NCI-H446 (cell line): ENCODE measurements at places on chromosomes 2 and 18.

GRCh38 chr18:75246721-75247610 lies 36.4 kb downstream of the TSHZ1 start:
- no peak for DNase-seq

GRCh38 chr2:97988722-97989121 lies 7.0 kb downstream of the TMEM131 start:
- DNase-seq = no peak

- DNase-seq = no peak
Measured at GRCh38 chr2:45220227-45220626, 211.0 kb upstream of the SIX2 start.

- no peak for DNase-seq
Measured at GRCh38 chr2:102421890-102422759, 835 bp upstream of the IL18RAP start.

- DNase-seq = no peak
Measured at GRCh38 chr2:174634130-174635014, 36.8 kb upstream of the WIPF1 start.

- DNase-seq = no peak
Measured at GRCh38 chr2:216425008-216425787, 12.9 kb downstream of the SMARCAL1 start.

DNA sequence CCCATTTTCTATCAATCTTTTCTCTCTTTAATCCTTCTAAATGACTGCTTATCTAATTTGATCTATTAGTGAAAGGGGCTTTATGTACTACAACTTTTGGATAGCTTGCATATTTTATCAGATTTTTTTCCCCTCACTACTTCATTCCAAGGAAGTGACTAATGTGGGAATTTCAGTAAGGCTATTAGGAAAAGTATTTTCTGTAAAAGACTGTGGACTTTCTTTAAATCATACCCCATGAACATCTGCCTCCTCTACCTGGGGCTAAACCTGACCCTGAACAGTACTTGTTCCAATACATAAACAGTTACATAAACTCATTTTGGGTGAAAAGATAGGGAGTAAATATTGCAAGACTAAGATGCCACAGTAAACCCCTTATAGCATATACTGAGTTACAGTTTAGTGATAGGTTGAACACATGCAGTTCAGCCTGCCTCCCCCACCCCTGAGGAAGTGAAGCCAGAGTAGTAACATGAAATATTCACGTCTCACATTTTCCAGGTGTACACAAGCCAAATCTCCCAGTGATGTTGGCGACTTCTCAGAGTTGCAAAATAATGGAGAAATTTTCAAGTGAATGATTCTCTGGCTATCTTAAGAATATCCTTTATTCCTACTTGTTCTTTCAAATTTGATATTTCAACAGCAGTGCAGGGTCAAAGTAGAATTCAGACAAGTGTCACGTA lies 590.9 kb upstream of the ZEB2 start:
- DNase-seq = no peak

GRCh38 chr18:50011813-50012435 lies 183.0 kb downstream of the MYO5B start:
- DNase-seq = no peak

GRCh38 chr2:197560146-197560665 lies 44.3 kb downstream of the MOB4 start:
- no peak for DNase-seq

DNA sequence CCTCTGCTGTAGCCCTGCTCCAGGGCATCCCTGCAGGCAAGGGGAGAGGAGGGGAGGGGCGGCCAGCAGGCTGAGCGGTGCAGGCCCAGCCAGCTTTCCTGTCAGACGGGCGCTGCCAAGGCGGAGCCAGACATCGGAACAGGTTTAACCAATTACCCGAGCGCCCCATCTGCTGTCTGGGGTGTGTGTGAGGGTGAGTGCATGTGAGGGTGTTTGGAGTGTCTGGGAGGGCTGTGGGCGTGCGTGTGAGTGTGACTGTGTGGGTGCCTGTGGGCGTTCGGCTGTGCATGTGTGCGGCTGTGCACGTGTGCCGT lies 20.0 kb downstream of the EMX1 start:
- DNase-seq = no peak

DNA sequence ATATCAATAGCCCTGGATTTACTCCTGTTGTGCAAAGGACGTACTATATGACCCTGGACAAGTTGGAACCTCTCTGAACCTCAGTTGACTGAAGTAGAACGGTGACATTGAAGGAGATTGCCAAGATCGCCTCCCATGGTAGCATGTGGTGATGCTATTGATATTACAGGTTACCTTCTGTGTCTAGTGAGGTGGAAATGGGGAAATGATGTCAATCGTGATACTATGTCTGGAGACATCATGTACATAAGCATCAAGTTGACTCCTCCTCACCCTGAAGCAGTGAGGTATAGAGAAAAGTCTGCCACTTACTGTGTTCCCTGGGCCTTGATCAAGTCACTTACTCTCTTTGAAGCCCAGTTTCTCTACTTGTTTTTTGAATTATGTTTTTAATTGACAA lies 93.9 kb downstream of the KLF7 start:
- no peak for DNase-seq

DNA sequence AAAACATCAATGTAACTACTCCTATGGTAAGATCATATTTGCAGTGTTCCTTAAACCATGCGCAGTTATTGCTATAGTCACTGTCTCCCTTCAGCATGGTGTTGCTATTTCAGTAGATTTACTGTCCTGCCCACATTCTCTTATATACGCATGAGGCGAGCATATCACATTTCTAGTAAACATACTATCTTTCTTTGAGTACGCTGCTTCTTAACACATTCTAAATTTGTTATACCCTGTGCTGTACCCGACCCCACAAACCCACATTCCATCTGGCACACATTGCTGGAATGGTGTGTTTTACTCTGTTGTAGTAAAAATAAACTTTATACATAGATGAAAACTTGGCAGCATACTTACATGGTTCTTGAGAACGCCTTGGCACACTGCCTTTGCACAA lies 163.3 kb downstream of the QPCT start:
- DNase-seq = no peak

DNA sequence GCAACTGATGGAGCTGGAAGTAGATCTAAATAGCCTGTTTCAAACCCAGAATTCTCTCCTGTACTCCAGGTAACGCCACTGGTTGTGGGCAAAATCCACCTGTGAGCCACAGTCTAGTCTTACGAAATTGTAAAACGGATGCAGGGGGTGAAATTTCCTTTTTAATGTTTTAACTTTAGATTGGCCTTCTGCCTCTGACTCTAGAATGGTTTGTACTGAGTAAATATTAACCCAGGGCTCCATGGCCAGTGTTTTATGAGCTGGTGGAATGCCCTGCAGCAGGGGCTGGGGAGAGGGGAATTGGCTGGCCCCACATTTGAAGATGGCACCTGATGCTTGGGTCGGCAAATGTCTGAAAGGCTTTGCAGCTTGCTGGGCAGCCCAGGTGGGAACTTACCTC lies 156.6 kb downstream of the MYCN start:
- no peak for DNase-seq

- no peak for DNase-seq
Measured at GRCh38 chr2:54638774-54639187, 84.7 kb upstream of the EML6 start.

DNA sequence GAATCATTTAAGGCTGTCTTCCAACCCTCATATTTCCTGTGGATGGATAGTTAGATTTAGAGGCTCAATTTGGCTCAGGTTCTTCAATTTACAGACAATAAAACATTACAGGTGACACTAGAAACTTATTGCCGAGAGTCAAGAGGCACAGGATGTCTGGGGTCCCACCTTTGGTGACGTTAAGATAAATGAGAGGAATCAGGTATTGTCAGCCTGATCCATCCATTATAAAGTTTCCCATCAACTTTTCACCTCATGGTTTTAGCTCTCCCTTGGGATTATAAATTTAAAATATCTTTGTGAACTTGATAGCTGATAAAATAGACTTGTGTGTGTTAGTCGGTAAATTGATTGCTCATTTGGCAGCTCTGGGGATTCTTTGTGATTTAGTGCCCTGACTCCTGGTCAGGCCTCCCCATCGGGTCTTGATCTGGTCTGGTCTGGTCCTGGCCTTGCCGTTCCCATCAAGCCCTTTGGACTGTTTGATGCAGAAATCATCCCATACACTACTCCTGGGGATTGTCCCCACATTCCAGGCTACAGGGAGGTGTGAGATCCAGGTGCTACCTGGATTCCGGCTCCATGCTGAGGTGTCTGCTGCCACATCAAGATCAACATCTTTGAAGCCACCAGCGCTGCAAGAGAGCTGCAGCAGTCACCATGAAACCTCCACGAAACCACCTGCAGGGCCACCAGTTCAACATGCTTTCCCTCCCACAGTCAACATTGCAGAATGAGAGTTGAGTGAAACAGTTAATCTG lies 130.9 kb downstream of the SH3BP4 start:
- no peak for DNase-seq

- DNase-seq = no peak
Measured at GRCh38 chr2:137964066-137964858, at the start of gene HNMT. Gene HNMT, plus strand, starts transcription at chr2:137964473. Its CDS starts 19 bp downstream, at chr2:137964492.

GRCh38 chr2:133675-134593 lies 87.6 kb upstream of the FAM110C start:
- DNase-seq = no peak

GRCh38 chr2:176851889-176852483 lies 360.6 kb upstream of the HNRNPA3 start:
- DNase-seq = no peak

- no peak for DNase-seq
Measured at GRCh38 chr2:229059331-229060033, 211.6 kb downstream of the PID1 start.

- DNase-seq = no peak
Measured at GRCh38 chr18:10376731-10377130, 77.7 kb upstream of the APCDD1 start.

- DNase-seq = peak; percentile 74
Measured at GRCh38 chr2:219538504-219538951, 5.1 kb downstream of the CHPF start.

- no peak for DNase-seq
Measured at GRCh38 chr2:233627331-233628025, 8.8 kb upstream of the UGT1A10 start.

- DNase-seq = no peak
Measured at GRCh38 chr2:100119235-100119634, 23.2 kb downstream of the AFF3 start.

DNA sequence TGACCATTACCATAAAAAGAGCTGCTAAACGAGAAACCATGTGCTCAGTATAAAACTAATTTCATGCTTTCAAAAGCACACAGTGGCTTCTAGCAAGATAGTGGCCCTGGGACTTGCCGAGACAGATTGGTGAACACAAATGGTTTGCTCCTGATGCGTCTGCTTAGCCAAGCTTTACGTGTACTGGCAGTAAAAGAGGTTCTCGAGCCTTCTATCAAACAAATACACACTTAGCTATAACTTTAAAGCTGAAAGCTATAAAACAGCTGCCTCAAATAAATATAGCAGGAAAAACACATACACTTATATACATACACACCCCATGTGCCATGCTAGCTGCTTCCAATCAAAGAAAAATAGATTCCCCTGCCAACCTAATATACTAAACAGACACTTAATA lies 117.0 kb downstream of the ZNF385B start:
- no peak for DNase-seq

GRCh38 chr18:49866680-49867079 lies 53.3 kb upstream of the ACAA2 start:
- DNase-seq = no peak

DNA sequence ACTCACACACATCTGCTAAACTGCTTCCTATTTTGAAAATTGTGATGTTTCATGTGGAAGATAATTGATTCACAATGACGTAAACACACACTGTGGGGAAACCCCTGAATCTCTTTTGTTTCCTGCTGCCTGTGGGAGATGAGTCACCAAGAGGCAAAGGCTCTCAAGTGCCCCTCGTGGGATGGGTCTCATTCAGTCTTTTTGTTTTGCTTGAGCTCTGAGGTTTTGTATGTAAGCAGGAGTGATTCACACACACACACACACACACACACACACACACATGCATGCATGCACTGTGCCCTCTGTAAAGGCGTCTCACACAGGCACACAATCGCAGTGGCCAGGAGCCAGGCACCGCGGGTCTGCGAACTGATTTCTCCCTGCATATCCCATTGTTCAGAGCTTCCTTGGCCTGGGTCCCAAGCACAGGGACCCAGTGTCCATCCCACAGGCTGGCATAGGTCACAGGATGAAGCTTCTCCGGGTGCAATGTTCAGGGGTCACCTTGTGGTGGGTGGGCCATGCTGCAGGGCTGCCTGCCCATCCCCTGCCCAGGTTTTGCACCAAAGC lies 12.1 kb upstream of the ARHGEF4 start:
- no peak for DNase-seq

DNA sequence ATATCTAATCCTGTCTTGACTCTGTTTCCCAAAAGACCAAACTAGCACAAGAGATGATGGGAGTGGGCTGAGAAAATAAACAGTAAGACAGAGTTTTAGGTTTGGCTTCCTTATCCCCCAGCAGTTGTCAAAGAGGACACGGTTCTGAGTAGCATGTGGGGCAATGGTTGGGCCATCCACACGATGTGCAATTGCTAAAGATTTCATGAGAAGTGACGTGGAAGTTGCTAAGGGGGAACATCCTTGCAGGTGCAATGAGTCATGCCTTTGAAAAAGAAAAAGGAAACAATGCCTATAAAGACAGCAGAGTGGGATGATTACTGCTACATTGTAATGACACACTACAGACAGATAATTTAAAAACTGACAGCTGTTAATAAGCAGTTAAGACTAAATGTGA lies 1395.8 kb downstream of the LRP1B start:
- no peak for DNase-seq

DNA sequence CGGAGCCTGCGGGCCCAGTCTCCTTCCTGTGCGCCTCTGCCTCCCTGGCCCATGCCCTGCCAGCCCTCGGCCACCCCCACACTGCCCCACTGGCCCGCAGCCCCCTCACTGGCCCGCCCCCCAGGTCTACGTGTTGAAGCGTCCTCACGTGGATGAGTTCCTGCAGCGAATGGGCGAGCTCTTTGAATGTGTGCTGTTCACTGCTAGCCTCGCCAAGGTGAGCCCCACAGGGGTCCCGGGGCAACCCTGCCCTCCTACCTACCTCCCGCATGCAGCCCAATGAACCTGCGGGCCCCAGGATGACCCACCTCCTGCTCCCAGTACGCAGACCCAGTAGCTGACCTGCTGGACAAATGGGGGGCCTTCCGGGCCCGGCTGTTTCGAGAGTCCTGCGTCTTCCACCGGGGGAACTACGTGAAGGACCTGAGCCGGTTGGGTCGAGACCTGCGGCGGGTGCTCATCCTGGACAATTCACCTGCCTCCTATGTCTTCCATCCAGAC lies 3.3 kb downstream of the CTDSP1 start:
- no peak for DNase-seq
